Activated T-cell treated with anti-CD3 and anti-CD28 coated beads for 4 hours (primary cell): ENCODE measurements at places on chromosomes 2 and 18.

GRCh38 chr18:47829831-47830230 lies 100.6 kb downstream of the SMAD2 start:
- DNase-seq: no peak

DNA sequence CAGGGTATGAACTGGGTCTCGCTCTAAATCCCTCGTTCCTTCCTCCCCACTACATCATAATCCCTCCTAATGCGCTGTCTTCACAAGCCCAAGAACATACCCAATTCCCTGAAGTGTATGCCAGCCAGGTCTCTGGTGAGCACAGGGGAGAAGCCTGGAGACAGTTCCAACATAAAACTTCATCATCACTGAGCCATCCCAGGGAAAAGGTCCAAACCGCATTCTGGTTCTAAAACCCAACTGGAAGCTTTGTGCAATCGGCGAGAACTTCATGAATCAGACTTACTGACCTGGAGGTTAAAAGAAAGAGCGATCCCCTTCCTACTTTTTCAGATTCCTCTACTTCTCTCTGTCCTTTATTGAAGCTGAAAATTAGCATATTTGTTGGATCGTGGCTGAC lies 132.7 kb downstream of the ALPK2 start:
- DNase-seq: no peak

GRCh38 chr2:12099374-12099773 lies 352.9 kb downstream of the LPIN1 start:
- no peak for DNase-seq

- DNase-seq: no peak
Measured at GRCh38 chr2:24945907-24946306, 25.8 kb downstream of the DNAJC27 start.

DNA sequence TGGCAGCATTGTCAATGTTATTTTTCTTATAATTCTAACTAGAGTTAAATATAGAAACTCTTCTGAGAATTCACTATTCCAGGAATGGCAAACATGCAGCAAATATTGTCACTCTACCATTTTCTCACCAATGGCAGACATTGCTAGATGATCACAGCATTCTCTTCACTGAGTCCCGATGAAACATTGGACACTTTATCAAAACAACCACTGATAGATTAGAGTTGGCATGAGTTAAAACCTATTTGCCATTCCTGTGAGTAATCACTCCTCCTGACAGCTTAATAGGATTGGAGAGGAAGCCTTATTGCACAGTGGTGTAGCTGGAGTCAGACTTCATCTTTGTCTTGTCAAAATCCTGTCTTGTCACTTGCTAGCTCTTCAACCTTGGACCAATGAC lies 163.9 kb upstream of the THUMPD2 start:
- no peak for DNase-seq

- no peak for DNase-seq
Measured at GRCh38 chr2:66686755-66687154, 251.8 kb downstream of the MEIS1 start.

DNA sequence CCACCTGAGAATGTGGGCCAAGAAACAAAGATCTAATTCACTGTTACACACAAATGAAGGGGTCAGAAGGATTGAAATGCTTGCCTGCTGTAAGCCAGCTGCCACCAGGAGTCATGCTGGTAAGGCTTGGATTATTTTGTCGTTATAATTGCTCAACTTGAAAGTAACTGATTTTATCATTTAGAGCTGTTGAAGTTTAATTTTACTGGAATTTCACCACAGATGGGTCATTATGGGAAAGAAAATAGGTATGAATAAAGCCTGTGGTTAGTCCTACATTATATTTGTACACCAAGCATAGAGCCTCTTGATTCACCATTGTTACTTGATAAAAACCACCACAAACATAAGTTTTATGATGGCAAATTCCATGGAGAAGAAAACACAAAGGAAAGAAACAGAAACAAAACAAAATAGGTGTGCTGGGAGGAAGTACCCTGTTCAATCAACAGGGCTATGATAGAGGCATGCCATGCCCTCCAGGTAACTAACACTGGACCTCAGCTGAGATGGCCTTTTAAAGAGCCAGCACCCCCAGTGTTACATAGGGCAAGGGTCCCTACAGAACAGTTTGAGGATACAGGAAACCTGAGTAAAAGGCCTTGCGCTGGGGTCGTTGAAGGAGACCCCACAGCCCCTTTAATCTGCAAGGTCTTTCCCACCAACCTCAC lies 3.0 kb downstream of the CLEC4F start:
- DNase-seq: no peak

GRCh38 chr18:35345460-35345921 lies 1.3 kb upstream of the ZNF24 start:
- no peak for DNase-seq

GRCh38 chr2:171066110-171066509 lies 94.6 kb downstream of the TLK1 start:
- no peak for DNase-seq

DNA sequence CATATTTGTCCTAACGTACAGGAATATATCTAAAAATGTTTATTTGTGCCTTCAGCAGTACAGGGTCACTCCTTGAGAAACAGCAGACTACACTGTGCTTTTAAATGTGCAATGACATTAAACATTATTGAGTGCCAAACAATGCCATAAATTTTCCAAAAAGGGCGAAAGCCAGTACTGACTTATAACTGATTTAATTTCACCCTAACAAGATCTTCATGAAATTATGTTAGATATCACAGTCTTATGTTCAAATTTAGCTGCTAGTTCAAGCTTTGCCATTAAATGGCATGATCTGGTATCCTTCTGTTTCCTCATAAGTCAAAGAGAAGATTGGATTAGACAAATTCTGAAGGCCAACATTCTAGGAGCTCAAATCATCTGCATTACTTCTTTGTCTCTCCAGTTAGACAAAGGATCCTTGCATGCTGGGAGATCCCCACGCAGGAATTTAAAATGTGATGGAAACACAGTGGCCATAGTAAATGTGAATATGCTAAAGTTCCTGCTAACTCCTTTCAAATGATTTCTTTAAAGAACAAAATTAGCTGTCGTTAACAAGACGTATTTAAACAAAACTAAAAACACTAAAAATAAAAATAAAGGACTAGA lies 129.3 kb upstream of the STON1 start:
- no peak for DNase-seq

GRCh38 chr18:70469916-70470315 lies 181.1 kb downstream of the SOCS6 start:
- DNase-seq: no peak

DNA sequence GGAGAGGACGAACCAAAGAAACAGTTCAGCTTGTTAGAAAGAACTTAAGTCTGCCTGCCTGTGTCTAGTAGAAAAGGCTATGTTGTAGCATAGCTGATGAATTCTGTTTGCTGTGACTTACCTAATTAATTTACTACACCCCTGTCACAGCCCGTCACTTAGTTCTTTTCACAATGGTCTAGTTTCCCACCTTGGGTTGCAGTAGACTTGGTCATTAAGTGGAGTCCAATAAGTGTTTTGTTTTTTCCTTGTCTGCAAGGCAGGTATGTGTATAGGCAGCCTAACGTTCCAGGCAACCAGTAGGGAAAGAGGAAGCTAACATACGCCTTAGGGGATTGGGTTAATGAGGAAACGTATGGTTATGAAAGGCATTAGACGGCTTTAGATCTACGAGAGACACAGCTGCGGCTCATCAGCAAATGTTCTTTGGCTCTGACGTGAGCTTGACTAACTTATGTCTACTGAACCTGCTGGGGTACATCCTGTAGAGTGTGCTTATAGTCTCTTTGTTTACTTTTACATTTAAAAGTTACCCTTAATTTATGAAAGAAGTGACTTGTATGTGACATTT lies 180.1 kb downstream of the PRPF40A start:
- no peak for DNase-seq

DNA sequence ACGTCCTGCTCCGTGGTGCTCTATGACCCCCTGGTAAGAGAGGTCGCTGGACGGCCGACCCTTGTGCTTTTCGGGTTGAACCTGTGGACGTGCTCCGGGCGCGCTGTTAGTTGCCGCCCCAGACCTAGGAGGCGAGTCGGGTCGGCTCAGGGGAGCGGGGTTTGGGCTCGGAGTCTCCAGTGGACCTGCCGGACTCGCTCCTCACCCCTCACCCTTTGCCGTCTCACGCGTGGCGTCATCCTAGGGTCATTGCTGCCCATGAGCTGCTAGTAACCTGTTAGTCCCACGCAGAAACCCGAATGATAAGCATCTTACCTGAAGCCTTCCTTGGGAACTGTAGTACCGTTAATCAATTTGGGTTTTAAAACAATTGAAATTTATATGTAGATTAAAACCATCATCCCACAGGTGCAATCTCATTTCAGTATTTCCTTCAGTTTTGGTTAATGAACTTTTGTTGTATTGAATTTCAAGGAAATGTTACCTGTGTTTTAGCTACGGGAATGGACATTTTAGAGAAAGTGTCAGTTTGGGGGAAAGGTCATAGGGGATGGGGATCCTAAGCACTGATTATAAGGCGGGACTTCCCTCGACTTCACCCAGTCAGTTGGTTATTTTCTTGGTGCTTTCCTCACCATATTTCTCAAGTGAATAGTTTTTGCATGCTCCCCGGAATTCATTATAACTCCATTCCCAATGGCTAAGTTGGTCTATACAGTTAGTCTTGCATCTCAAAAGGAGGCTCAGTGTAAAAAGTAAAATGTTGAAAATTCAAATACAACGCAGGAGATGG lies 536 bp downstream of the ELP2 start:
- DNase-seq: no peak

DNA sequence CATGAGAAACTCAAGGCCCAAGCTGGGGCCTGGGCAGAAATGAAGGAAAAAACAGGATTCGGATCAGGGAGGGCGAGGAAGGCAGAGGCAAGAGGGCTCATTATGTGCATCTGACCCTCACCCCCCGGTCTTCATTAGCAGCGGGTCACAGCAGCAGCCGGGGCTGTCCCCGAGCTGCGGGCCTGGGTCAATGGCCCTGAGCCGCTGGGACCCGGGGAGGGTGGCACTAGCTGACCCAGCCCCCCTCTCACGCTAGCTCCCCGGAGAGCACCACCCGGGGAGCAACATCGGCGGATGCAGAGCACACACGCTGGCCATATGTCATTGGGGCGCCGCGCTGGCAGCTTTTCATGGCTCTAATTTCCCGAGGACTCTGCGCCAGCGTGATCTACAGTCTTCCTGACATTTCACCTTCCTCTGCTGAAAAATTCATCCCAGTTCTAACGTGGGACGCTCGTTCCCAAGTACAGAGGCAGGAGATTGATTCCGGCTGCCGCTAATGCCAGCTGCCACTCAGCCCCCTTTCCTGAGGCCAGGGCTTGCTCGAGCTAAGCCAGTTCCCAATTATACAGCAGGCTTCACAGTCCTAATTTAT lies 63.7 kb downstream of the EIPR1 start:
- DNase-seq: no peak

DNA sequence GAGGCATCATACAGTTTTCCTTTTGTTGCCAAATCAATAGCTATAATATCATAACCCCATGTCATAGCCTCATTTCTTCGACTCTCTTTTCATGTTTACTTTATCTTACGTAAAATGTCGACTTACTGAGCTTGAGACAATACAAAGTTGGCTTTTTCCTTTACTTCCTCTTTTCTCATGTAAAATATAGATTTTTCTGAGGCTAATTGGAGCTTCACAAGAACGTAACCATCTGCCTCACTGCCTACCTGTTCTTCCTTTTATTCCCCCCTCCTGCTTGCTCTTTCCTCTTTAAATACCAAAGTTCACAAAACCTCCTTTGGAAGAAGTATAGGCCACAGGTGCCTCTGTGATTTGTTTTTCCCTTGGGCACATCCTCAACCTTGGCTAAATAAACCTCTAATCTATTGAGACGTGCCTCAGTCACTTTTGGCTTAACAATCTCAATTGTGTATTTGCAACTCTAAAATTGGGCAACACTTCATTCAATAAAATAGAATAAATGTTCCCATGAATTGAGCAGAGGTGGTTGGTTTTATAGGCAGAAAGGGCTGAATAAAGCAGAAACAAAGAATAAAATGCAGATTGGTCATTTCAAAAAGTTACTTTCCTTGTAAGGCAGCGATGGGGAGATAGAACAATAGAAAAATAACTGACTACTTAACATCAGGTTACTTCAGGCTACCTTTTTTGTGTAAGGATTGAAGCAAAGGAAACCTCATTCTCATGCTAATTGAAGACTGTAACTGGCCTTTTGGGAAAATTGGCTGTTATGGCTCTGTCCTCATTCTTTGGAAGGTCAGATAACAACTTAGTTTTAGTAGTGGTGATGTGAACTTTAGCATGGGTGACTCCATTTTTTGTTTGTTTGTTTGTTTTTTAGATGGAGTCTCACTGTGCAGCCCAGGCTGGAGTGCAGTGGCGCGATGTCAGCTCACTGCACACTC lies 21.3 kb downstream of the COMMD1 start:
- no peak for DNase-seq

DNA sequence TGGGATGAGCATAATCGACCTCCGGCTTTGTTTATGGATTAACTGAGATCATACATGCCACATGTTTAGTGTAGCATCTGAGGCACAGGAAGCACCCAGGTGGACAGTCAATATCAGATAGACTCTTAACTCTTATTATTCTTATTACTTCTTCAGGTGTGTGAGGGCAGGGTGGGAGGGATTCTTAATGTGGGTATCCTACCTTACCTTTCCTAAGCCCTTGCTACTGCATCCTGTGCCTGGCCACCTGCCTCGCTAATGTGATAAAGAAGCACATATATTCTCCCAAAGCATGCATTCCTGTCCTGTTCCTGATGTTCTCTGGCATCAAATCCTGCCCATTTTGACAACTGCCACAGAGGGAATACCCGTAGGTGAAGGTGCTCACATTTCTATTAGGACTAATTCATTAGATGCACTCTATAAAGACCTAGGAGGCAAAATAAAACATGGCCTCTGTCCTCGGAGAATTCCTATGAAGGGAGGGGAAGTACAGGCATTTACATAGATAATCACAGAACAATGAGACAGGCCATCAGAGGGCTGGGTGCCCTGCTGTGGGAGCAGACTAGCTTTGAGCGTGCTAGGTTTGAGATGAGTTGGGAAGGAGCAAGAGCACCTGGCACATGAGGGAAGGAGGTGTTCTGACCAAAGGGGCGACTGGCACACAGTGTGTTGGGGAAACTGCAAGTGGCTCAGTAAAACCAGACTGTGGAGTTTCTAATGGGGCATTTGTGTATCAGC lies 19.5 kb upstream of the CELF4 start:
- DNase-seq: no peak

DNA sequence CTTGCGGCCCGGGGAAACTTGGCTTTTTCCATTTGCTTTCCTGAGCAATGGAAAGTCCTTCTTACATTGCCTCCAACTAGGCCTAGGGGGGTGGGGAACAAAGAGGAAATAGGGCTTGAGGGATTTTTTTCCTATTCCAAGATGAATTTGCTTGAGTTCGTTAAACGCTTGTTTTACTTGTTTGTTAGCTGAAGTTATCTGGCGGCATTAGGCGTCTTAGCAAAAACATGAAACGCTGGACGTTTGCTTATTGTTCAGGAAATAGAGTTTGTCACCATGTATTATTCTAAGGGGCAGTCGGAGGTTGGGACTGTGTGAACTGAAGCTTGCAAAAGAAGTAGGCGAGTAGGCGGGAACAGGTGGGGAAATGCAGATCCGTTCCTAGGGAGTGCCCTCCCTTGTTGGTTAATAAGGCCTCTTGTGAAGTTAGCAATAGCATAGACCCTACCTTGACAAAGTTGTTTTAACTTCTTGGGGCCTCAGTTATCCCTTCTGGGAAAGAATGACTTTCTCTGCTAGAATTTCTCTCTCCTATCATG lies 1.9 kb downstream of the CABLES1 start:
- DNase-seq: no peak
